ENCODE measurements at places on chromosomes 2 and 18.

GRCh38 chr2:164810843-164811242 lies 30.8 kb downstream of the COBLL1 start:
- no peak for DNase-seq

GRCh38 chr2:33958591-33958990 lies 359.5 kb upstream of the FAM98A start:
- DNase-seq, result no peak

DNA sequence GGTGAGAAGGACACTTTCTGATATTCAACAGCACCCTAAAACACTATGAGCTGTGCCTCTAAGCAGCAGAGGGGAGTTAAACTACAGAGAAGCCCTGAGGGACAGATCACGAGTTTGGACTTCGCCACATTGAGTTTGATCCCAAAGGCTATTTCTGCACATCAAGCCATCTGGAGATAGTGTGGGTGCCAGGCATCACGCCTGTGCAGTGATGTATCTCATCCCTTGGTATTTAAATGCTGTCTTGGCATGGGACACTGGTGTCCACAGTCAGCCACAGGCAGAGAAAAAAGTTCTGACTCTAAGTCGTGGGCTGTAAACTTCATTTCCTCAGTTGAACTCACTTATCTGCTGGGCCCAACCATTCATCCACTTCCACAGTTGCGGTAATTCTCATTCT lies 742.3 kb upstream of the CELF4 start:
- DNase-seq, result no peak

DNA sequence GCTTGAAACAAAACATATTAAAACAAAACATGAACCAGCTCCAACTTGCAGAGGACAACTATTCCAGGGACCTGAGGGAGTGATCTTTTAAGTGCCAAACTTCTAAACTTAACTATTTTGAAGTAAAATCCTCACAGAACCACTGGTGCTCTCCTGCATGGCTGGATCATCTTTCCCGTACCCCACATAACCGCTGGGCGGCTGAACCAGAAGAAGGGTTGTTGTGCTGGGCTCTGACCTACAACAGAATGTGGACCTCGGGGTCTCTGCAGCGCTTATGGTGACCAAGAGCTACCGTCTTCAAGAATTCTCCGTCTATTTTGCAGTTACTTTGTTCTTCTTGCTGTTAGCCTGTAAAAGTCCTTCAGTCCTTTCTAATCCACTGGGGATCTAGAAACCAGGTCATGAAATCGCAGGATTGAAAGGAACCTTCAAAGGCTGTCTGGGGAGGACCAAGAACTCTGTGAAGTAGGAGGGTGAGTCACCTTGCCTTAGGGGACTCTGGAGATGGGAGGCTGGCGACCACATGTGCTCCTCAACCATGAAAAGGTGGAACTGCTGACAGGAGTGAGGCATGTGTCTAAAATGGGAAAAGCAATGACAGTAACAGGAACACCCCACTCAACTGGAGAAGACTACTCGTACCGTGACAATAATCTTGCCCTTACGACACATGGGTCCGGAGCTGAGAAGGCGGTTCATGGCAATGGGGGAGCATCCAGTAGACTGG lies 46.6 kb downstream of the HDLBP start:
- DNase-seq, result peak; percentile 22

GRCh38 chr18:79393635-79394533 lies 1.8 kb upstream of the NFATC1 start:
- peak; percentile 74 for DNase-seq

DNA sequence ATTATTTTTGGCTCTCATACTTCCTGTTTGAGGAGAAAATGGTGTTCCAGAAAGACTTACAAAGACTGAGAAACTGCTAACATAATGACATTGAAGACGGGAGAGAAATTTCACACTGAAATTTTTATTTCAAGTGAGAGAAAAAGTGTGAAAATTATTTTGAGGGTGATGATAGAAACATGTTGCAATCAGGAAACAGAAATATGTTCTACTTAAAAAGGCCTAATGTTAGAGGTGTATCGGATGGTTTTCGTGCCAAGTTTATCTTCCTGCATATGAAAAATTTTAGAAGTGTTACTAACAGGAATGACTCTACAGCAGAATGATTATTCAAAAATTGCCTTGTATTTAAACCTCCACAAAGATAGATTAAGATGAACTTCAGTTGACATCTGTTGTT lies 50.5 kb downstream of the KCNE4 start:
- DNase-seq, result no peak

DNA sequence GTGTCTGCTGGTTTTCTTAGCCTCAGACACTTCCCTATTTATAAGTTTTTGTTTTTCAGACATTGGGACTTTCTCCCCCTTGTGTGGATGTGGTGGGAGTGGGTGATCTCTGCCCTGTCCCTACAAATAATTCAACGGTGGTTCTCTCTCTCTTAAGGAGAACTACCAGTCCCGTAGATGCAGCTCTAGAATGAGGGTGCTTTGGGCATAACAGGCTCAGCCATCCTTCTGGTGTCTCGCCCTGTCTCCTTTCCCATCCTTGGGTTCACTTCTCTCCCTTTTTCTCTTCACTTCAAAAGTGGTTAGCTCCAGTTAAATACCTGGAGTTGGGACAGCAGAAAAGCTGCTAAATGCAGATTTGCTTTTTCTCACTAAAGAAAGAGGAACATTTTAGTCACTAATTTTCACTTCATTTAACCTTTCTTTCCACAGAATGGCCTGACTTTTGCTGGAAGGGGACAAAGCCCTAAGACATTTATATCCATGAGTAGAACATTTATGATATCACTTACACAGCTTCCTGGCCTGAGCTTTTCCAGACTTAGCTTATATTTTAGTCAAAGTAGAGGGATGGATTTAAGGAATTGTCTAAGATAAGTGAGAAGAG lies 121.2 kb upstream of the CXCR4 start:
- peak; percentile 57 for DNase-seq

DNA sequence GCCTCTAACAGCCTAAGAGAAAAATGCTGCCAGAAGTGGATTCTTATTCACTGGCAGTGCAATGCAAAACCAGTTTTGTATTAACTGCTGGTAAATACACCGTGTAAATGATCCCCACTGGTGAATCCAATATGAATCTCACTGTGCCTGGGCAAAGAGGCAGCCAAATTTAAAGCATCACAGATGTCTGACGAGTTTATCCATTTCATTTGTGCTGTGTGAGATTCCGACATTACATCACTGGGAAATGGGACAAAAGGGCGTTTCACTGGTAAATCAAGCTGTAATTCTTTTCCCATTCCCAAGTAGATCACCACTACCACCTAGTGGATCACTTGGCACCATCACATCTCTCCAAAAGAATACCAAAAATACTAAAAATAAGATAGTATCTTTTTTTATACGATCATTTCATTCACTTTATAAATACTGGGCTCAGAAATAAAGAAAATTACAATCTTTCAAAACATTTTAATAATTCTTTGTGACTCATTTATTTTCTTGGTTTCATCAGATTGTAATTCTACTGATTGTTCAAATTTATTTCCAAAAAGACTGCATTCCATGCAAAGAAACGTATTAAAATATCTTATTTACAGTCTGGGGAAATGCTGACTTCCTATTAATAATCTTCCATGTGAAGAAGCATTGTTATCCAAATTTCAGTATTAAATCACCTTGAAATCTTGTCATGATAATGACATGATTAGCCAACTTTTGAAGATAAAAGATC lies 125.6 kb downstream of the GRB14 start:
- no peak for DNase-seq

DNA sequence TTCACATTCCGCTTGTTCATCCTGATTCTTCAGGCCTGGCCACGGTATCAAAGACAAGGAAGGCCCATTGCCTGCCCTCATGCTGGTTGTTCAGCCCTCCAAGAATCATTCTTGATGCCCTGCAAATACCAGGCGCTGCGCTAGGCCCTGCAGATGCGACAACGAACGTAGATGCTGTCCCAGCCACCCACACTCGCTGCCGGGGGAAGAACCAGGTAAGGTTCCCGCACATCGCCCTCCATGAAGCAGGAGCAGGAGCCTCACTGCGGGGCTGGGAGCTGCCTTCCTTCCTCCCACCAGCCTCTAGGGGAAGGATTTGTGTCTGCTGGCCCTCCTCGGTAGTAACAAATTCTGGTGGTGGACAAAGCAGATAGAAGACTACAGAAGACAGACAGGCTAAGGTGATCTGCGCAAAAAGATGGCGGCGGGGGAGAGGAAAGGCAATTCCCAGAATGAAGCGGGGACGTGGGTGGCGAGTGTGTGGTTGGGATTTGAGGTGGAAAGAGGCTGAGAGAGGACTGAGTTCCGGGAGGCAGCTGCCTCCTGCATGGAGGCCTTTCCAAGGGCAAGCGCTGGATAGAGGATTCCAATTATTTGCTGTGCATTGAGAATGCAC lies 19.8 kb upstream of the GPR55 start:
- DNase-seq, result no peak

GRCh38 chr2:51145761-51146160 lies 113.8 kb upstream of the NRXN1 start:
- DNase-seq, result no peak

DNA sequence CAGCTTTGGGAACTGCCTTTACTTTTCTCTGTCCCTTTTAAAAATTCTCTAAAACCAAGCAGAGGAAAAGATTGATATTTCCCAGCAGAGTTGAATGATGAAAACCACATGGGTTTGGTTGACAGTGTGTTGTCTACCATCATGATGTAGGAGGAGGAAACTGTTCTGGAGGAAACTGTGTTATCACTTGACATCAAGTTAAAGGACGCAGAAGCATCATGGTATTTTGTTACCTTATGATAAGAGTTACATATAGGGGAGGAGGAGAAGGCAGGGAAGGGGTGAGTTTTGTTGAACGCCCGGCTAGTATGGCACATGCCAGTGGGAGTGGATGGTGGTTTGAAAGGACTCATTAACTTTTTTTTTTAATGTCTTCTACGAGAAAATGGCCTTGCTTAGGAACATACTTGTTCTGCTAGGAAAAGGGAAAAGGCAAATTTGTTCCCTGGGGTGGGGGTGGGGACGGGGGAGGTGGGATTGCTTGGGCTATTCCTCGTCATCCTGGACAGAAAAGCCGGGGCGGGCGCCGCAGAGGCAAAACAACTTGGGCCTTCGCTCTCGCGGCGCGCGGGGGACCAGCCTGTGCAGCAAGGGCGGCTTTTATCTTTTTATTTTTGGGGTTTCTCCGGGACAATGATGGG lies 766 bp downstream of the TMEM17 start:
- no peak for DNase-seq

Data from activated CD8-positive, alpha-beta memory T cell treated with anti-CD3 and anti-CD28 coated beads, Interleukin-2, amount 50 U/mL, for 48 hours (primary cell).